ENCODE measurements at places on chromosomes 4 and X. TPM values are rescaled to one million over a fixed set of nuclear protein-coding genes. Genes with fewer than 3 reads are reported as not detected.

DNA sequence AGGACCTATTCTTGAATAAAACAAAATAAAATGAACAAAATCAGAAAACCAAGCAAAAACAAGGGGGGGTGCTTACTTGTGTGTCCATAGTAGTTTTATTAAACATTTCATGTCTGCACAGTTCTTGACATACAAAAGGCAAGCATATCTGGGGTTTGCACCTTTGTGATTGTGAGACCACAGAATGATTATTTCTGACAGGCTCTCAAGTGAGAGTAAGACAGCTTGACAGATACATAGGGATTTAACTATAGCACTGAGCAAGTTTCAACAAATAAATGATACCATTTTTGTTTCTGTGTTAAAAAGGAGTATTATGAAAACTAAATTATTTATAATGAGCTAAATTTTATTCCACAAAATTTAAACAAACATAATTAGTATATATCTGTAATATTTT is 712.0 kb upstream of the PCDH10 start:
- H3K36me3 ChIP-seq = no peaks in the 10 kb centered on the region
- no peaks in the 10 kb centered on the region for H3K4me1 ChIP-seq
- H3K27me3 ChIP-seq = no peaks in the 10 kb centered on the region
- no peak overlapping the region for H3K4me3 ChIP-seq

GRCh38 chr4:69999420-69999819 is 3.7 kb downstream of the STATH start:
- no peaks in the 10 kb centered on the region for H3K36me3 ChIP-seq
- DNase-seq = no peak
- no peaks in the 10 kb centered on the region for H3K4me1 ChIP-seq
- no peak overlapping the region for H3K4me3 ChIP-seq
- no peak overlapping the region for H3K27ac ChIP-seq

GRCh38 chrX:54798137-54798536 is at the start of gene ITIH6:
Gene ITIH6 (minus strand): TSS chrX:54798255. CDS start chrX:54798210, 45 bp downstream.
- no peaks in the 10 kb centered on the region for H3K4me1 ChIP-seq
- H3K27ac ChIP-seq = no peak within 1 kb of the TSS
- no peaks in the 10 kb centered on the region for H3K36me3 ChIP-seq
- H3K4me3 ChIP-seq = no peak within 1 kb of the TSS

GRCh38 chr4:112966701-112967488 is 82.6 kb upstream of the ANK2 start:
- no peak for DNase-seq
- H3K4me1 ChIP-seq = no peaks in the 10 kb centered on the region
- no peaks in the 10 kb centered on the region for H3K27me3 ChIP-seq
- no peak overlapping the region for H3K27ac ChIP-seq

DNA sequence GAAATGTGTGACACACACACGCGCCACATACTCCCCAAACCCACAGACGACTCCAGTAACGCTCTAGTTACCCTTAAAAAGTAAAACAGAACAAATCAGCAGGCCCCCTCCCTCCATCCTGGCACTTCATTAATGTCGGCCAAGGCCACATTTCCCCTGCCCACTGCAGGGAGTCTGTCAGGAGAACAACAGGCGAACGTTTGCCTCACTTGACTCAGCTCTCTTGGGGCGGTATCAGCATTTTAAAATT is 671 bp upstream of the FHIP1A start:
- peak overlapping the region; percentile 35 for H3K27ac ChIP-seq
- peak overlapping the region; percentile 50 for H3K4me3 ChIP-seq

- no peaks in the 10 kb centered on the region for H3K27me3 ChIP-seq
- H3K27ac ChIP-seq = no peak overlapping the region
- no peak overlapping the region for H3K4me3 ChIP-seq
- no peaks in the 10 kb centered on the region for H3K36me3 ChIP-seq
Observed at GRCh38 chr4:7886007-7886973, 53.4 kb downstream of the AFAP1 start.

- H3K27me3 ChIP-seq = no peaks in the 10 kb centered on the region
- H3K36me3 ChIP-seq = peaks cover 7% of the 10 kb centered on the region
- DNase-seq = peak; percentile 37
- peak overlapping the region; percentile 97 for H3K27ac ChIP-seq
- H3K4me1 ChIP-seq = peaks cover 21% of the 10 kb centered on the region
Observed at GRCh38 chrX:71533851-71534561, 1.1 kb downstream of the OGT start.

- no peaks in the 10 kb centered on the region for H3K36me3 ChIP-seq
- no peaks in the 10 kb centered on the region for H3K27me3 ChIP-seq
- H3K27ac ChIP-seq = no peak overlapping the region
- H3K4me1 ChIP-seq = no peaks in the 10 kb centered on the region
Observed at GRCh38 chr4:134327274-134328122, 125.9 kb upstream of the PABPC4L start.

GRCh38 chr4:118953276-118953675 is 64.6 kb downstream of the SYNPO2 start:
- H3K36me3 ChIP-seq = no peaks in the 10 kb centered on the region
- no peak for DNase-seq
- H3K27me3 ChIP-seq = no peaks in the 10 kb centered on the region
- H3K27ac ChIP-seq = no peak overlapping the region
- H3K4me1 ChIP-seq = no peaks in the 10 kb centered on the region

DNA sequence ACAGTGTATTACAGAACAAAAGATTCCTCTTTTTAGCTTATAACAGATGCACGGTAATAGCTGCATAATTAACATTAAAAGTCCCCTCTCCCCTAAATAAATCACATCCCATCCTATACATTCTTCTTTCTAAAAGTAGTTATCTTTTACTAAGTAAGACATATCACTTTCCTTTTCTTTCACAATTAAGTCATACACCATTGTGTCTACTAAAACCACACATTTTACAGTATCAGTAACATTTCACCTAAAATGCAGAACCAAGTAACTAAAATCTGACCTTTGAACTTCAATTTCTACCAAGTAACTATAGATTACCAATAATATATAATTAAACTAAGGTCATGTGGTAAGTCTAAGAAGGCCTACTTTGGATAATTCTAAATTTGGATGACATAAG is 14.2 kb downstream of the DHX15 start:
- no peak overlapping the region for H3K4me3 ChIP-seq
- H3K27me3 ChIP-seq = no peaks in the 10 kb centered on the region
- peaks cover 18% of the 10 kb centered on the region for H3K4me1 ChIP-seq
- H3K36me3 ChIP-seq = peaks cover 42% of the 10 kb centered on the region
- no peak overlapping the region for H3K27ac ChIP-seq
- DNase-seq = no peak

GRCh38 chrX:11137543-11138139 is 26.5 kb downstream of the HCCS start:
- H3K27me3 ChIP-seq = no peaks in the 10 kb centered on the region
- DNase-seq = no peak
- no peaks in the 10 kb centered on the region for H3K4me1 ChIP-seq
- H3K36me3 ChIP-seq = no peaks in the 10 kb centered on the region

GRCh38 chr4:70728091-70728490 is 6.3 kb downstream of the RUFY3 start:
- no peak overlapping the region for H3K4me3 ChIP-seq
- no peaks in the 10 kb centered on the region for H3K27me3 ChIP-seq
- no peaks in the 10 kb centered on the region for H3K36me3 ChIP-seq
- H3K4me1 ChIP-seq = no peaks in the 10 kb centered on the region
- DNase-seq = no peak
- H3K27ac ChIP-seq = no peak overlapping the region

DNA sequence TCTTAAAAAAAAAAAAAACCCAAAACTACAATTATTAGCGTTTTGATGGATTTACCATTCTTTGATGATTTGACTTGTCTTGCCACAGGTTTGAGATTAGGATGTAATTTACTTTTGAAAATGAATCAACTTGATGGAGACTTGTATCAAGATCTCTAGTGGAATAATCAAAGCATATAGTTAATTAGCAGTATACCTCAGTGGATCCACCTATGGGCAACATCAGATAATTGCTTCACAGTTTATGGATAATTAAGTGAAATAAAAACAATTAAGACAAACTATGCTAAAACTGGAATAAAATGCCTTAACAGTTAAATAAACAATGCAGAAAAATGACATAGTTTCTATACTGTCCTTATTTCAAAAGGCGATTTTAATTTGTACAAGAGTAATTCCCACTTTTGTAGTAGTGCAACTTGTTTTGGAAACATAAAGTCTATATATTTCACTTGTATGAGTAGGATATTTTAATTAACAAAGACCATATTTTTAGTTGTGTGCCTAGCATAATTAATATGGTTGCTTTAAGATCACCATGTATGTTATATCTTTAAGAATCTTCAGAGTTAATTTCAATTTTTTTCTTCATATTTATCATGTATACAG is 4.2 kb downstream of the CPEB2 start:
- H3K4me1 ChIP-seq = peaks cover 2% of the 10 kb centered on the region
- H3K36me3 ChIP-seq = peaks cover 20% of the 10 kb centered on the region
- H3K4me3 ChIP-seq = no peak overlapping the region
- no peak for DNase-seq
- no peaks in the 10 kb centered on the region for H3K27me3 ChIP-seq
- no peak overlapping the region for H3K27ac ChIP-seq

- H3K27me3 ChIP-seq = peaks cover 8% of the 10 kb centered on the region
- no peak for DNase-seq
- H3K4me1 ChIP-seq = peaks cover 4% of the 10 kb centered on the region
- H3K27ac ChIP-seq = no peak overlapping the region
- no peaks in the 10 kb centered on the region for H3K36me3 ChIP-seq
Observed at GRCh38 chrX:39815631-39816030, 282.1 kb downstream of the BCOR start.

DNA sequence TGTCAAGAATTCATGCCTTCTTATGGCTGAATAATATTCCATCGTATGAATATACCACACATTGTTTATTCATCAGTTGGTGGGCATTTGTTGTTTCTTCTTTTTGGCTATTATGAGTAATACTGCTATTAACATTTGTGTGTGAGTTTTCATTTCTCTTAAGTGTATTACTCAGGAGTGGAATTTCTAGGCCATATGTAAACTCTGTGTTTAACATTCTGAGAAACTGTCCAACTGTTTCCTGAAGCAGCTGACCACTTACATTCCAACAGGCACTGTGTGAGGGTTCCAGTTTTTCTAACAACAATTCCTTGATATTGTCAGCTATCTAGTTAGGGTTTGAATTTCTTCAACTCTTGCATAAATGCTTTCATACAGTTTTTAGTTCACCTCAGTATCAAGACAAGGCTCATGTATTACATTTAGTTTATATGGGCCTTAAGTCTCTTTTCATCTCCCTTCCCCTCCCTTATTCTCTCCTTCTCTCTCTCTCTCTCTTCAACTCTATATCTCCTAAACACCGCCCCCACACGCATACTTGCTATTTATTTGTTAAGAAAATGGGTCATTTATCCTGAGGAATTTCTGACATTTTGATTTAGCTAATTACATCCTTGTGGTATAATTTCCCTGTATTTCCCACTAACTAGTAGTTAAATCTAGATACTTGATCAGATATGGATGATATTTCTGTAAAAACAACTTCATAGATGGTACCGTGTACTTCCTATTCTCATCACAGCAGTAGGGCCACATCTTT is 77.4 kb downstream of the WDR19 start:
- no peaks in the 10 kb centered on the region for H3K27me3 ChIP-seq
- no peak overlapping the region for H3K27ac ChIP-seq
- no peaks in the 10 kb centered on the region for H3K36me3 ChIP-seq
- H3K4me3 ChIP-seq = no peak overlapping the region

DNA sequence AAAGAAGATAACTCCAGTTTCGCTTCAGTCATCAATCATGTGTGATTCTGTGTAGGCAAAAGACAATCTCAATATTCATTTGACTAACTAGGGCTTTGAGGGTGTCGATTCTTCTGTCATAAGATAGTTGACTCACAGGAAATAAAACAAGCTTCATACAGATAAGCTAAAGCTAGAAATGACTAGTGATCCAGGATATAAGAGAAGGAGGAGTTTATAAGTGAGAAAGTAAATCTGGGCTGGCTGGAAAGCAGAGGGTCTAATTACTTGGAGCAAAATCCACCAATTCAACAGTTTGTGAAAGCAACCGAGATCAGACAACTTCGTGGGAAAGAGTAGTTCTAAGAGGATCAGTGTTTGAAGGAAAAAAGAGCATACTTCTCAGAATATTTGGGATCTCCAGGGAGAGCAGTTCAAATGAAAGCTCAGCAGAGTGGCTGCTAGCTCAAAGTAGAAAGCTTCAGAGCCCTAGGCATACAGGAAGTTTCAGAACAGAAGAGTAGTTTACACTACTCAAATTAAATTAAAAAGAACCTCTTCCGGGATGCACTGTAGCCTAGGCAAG is 429.3 kb downstream of the INPP4B start:
- peak overlapping the region; percentile 40 for H3K27ac ChIP-seq
- no peak overlapping the region for H3K4me3 ChIP-seq
- no peaks in the 10 kb centered on the region for H3K36me3 ChIP-seq
- peak; percentile 62 for DNase-seq

GRCh38 chrX:40016749-40017148 is 81.0 kb downstream of the BCOR start:
- no peak for DNase-seq
- no peak overlapping the region for H3K27ac ChIP-seq
- H3K4me3 ChIP-seq = no peak overlapping the region
- H3K4me1 ChIP-seq = peaks cover 27% of the 10 kb centered on the region

DNA sequence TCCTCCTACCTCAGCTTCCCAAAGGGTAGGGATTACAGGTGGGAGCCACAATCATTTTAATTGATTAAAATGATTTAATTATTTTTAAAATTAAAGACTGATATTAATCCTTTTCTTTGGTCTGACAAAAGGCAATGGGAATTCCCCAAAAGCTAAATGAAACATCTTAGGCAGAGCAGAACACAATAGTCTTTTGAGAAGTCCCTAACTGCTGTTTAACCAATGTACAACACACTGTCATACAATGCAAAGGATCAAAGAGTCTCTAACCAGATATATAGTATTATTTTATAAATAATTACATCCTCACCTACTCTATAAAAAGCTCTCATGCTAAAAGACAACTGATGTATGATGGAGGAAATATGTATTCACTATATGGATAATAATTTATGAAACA is 47.0 kb downstream of the THAP9 start:
- H3K4me3 ChIP-seq = no peak overlapping the region
- DNase-seq = no peak
- H3K4me1 ChIP-seq = no peaks in the 10 kb centered on the region
- H3K27ac ChIP-seq = no peak overlapping the region
- H3K27me3 ChIP-seq = no peaks in the 10 kb centered on the region
- peaks cover 8% of the 10 kb centered on the region for H3K36me3 ChIP-seq

GRCh38 chr4:158236304-158237030 is 26.2 kb downstream of the TMEM144 start:
- no peak overlapping the region for H3K27ac ChIP-seq
- no peaks in the 10 kb centered on the region for H3K4me1 ChIP-seq
- no peak overlapping the region for H3K4me3 ChIP-seq
- no peaks in the 10 kb centered on the region for H3K27me3 ChIP-seq

DNA sequence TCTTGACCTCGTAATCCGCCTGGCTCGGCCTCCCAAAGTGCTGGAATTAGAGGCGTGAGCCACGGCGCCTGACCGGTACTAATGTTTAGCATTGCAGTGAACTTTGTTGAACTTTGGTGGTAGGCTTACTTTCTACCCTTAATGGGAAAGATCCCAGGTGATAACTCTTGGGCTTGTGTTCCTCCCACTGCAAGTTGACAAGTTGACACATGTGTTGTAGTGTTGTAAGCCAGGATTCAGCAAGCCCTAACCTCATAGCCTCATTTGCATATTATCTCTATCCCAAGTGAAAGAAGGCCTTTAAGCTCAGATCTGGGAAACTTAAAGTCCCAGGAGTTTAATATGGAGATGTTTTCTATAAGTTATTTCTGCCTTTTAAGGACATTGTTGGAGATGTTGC is 80.0 kb upstream of the CLCN4 start:
- no peaks in the 10 kb centered on the region for H3K4me1 ChIP-seq
- H3K27me3 ChIP-seq = no peaks in the 10 kb centered on the region
- no peak overlapping the region for H3K27ac ChIP-seq
- H3K36me3 ChIP-seq = no peaks in the 10 kb centered on the region

GLRA2 gene
- not detected for total RNA-seq

EVC2 gene
- 2.6 TPM for total RNA-seq

OFD1 gene
- 77.6 TPM for total RNA-seq

KLHL5 gene
- 13.7 TPM for total RNA-seq

UGT2B15 gene
- total RNA-seq = not detected

ZNF630 gene
- 3.1 TPM for total RNA-seq

CDS1 gene
- total RNA-seq = not detected

IRS4 gene
- total RNA-seq = not detected

CT45A8 gene
- total RNA-seq = not detected

Measured in natural killer cell (primary cell).